GM06990 (cell line): ENCODE measurements at places on chromosomes 3 and 15.

GRCh38 chr15:92098869-92099268 is 245.4 kb downstream of the SLCO3A1 start:
- DNase-seq = no peak

- DNase-seq = no peak
These were observed 3.2 kb upstream of the ITIH1 start for GRCh38 chr3:52774066-52774713.

- no peak for DNase-seq
These were observed 35.7 kb upstream of the PCSK6 start for GRCh38 chr15:101525087-101525669.

DNA sequence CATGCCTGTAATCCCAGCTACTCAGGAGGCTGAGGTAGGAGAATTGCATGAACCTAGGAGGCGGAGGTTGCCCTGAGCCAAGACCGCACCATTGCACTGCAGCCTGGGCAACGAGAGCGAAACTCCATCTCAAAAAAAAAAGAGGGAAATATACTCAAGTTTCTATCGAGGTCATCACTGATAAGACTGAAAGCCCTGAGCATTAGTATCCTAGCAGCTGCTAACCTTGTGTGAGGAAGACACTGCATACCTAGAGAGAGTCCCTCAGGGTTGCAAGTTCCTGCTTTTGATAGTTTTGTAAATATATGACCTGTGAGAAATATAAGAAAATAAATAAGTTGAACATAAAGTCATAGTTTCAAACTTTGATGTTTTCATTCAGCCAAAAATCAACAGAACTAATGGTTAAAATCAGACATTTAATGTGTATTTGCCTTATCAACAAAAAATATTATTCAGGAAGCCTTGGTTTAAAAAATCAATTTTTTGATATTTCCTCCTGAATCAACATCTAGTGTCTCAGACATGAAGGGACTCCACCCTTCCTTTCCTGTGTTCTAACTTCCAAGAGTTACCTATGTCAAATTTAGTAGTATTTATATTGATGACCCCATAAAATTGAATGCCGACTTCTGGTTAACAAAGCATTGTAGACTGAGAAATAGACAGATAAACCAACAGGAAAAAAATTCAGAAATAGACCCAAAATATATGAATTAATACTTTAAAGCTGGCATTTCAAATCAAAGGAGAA is 19.8 kb upstream of the USP3 start:
- DNase-seq = peak; percentile 50

DNA sequence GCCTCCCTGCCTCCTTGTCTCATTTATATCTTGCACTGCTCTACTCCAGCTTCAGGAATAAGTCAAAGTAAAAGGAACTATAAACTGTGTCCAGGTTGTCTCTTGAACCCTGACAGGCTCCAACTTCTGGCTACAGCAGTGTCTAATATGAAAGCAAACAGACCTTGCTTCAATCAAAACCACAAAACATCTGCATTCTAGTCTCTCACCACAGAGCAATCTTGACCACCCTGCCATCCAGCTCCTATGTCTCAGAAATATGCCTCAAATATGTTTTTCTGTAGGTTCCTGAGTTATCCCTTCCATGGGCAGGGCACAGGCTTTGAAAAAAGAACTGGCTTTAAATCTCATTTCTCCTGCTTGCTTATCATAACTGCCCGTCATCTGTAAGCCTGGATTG is 13.0 kb upstream of the RAMAC start:
- DNase-seq = no peak

DNA sequence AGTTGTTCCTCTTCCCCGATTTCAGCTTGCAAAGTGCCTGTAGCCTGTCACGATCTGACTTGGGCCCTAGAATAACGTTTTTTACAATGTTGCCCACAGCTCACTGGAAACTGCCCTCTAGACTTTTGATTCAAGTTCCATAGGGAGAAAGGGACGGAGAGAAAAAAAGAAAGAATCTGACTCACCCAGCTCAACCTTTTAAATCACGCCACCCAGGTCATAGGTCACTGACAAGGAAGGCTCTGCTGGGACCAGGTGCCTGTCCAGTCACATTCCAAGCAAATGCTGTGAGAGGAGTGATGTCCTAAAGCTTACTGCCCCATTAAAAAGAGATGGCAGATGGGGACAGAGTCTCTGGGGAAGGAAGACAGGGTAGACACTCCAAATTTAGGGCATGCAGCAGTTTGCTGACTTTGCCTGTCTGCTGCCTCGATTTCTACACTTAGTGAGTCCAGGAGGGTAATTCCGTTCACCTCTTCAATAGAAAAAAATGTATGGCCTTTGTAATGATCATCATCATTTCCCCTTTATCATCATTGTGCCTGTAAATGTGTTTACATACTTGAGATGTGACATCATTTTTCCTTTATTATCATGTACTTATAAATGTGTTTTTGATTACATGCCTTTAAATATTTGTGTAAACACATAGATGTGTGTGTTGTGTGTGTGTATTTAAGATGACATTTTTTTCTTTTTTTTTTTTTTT is 8.4 kb upstream of the MYO1E start:
- DNase-seq = no peak

DNA sequence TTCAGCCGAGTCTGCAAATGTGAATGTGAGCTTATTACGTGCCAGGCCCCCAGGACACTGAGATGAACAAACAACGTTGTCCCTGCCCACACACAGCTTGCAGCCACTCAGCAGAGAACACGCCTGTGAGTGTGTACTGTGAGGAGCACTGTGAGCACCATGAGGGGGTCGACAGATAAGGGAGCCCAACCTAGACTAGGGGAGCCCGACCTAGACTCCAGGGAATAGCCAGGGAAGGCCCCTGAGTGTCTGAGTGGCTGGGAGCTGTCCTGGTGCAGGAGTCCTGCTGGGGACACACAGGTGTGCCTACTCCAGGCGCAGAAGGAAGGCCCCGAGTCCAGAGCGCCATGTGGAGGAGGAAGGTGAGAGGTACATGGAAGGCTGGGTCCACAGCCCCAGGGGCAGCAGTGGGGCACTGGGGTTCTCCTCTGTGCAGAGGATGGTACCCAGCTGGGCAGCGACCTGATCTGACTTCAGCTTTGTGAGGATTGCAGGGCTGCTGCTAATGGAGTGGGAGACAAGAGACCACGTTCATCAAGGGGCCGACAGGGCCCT is 36.5 kb downstream of the MGLL start:
- DNase-seq = no peak

- no peak for DNase-seq
These were observed 18.8 kb downstream of the ARHGEF3 start for GRCh38 chr3:56782906-56783305.

- DNase-seq = no peak
These were observed 94.1 kb upstream of the CHRM5 start for GRCh38 chr15:33874156-33874555.

- no peak for DNase-seq
These were observed 24.5 kb downstream of the NIPA1 start for GRCh38 chr15:22810853-22811338.

GRCh38 chr3:42061713-42062380 is 29.3 kb upstream of the TRAK1 start:
- DNase-seq = no peak

GRCh38 chr15:88878720-88879184 is 16.6 kb downstream of the HAPLN3 start:
- no peak for DNase-seq

- DNase-seq = no peak
These were observed 68.9 kb downstream of the NPTN start for GRCh38 chr15:73564255-73564654.
